Endodermal cell (in vitro differentiated cells): ENCODE measurements at places on chromosomes 7 and 10.

- DNase-seq = peak; percentile 93
These were observed 22.7 kb downstream of the AP5Z1 start for GRCh38 chr7:4797858-4798705.

DNA sequence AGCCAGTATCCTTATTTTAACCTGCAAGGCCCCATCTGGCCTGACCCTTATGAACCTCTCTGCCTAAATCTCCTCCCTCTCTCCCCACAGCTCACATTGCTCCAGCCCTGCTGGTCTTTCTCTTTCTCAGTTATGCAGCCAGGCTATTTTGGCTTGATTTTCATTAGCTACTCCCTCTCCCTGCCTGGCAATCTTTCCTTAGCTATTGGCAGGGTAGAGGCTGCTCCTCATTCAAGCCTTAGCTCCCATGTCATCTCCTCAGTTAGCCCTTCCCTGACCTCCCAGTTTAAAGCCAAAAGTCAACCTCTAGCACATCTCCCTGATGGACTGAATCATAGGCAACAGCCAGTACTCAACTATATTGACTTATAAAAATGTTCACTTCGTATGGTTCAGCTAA is 214.4 kb upstream of the CELF2 start:
- no peak for DNase-seq

GRCh38 chr7:14988941-14989340 is 86.4 kb upstream of the DGKB start:
- no peak for DNase-seq

DNA sequence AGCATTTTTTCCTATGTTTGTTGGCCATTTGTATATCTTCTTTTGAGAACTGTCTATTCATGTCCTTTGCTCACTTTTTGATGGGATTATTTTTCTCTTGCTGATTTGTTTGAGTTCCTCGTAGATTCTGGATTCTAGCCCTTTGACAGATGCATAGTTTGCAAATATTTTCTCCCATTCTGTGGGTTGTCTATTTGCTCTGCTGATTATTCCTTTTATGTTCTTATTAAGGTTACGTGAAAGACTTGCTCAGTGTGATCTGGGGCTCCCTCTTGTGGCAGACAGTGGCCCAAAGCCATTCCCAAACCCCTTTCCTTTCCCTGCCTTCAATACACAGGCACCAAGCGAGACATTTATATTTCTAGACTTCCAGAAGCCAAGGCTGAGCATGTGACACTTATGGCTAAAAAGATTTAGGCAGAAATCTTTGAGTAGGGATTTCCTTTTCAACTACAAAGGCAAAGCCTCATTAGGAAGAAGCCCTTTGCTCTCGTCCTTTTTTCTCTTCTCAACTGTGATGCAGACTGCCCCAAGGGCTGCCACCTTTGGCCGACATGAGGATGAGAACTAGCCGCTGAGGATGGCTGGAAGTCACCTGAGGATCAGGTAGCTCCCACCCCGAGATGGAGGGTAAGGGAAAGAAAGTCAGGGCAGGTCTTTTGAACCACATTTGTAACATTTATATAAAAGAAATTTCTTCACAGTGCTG is 23.6 kb downstream of the ST8SIA6 start:
- peak; percentile 91 for DNase-seq

GRCh38 chr7:90919816-90920215 is 323.7 kb downstream of the CDK14 start:
- DNase-seq = no peak
